Stimulated activated CD4-positive, alpha-beta T cell treated with anti-CD3 and anti-CD28 coated beads, Interleukin-4, amount 100 ng/mL, for 24 hours (primary cell): ENCODE measurements at places on chromosomes 6 and 20.

DNA sequence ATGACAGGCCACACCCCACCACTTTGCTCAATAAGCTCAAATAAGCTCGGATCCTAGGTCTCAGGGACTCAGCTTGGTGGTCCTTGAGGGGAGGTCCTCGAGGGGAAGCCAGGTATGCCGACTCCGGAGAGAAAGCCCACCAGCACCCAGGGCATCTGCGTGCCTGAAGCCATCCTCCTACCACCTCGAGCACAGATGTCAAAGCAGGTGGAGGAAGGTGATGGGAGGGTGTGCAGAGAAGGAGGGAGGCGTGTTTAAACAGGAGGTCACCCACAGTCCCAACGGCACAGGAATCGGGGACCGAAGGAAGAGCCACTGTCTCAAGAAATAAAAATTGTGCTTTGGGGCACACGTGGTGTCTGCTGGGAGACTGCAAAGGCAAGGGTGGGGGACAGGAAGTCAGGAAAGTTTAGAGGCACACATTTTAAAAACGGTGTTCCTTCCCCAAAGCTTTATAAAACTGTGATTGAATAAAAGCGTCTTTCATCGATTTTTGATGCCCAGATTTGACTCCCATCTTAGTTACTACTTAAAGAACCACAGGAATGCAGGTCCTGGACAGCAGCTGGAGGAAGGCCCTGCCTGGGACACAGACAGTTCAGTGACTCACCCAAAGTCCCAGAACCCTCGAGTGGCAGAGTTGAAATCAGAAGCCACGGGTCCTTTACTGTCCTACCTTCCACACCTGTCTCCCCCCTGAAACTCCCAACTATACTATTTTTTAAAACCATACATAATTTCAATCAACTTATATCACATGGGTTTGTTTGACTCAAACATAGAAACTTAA is 221.0 kb upstream of the PDE10A start:
- DNase-seq: no peak

DNA sequence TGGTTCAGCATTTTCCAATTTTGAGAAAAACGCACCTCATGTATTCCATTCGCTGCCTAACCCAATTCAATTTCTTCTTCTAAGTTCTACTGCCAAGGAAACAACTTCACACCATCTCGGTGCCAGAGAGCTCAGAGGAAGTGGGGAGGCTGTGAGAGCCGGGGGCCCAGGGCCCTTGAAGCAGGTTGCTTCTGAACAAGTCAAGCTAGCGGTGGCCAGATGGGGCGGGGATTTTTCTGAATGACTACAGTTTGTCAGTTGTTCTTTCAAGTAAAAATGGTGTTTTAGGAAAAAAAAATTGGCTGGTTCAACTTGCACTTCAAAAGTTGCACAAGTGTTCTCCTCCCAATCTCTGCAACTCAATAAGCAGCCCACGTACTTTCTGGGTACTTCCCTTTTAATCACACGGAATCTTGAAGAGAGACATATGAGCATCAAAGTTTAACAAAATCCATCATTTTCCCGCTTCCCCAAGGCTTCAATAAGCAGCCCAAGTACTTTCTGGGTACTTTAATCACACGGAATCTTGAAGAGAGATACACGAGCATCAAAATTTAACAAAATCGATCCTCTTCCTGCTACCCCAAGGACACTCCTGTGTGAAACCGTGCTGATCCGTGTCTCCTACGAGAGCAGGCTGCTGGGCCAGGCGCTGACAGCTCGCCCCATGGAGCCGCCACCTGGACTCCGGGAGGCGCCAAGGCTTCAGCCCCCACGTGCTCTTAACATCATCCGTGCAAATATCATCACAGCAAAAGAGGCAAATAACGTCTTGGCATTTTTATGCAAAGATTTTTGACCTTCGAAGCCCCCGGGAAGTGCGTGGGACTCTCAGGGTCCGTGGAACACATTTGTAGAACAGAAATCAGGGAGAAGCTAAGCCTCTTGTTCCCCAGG is 186.7 kb upstream of the PDE10A start:
- no peak for DNase-seq

- DNase-seq: no peak
Measured at GRCh38 chr6:14501240-14501639, 383.7 kb downstream of the CD83 start.

DNA sequence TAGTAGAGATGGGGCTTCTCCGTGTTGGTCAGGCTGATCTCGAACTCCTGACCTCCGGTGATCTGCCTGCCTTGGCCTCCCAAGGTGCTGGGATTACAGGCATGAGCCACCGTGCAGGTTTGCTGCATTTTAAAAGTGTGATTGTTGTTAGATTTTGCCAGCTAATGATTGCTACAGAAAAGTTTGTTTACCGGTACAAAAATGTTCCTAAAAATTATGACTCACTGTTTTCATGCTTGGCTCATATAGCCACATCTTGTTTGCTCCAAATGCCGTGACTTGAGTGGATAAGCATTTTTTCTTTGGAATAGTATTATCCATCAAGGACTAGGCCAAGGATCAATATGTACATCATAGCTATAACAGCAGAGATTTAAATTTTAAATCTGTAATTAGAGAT is 24.3 kb downstream of the LRRN4 start:
- no peak for DNase-seq
